ENCODE measurements at places on chromosomes 1 and 21.

- DNase-seq: no peak
Measured at GRCh38 chr1:212504171-212504803, 71.6 kb downstream of the NENF start.

GRCh38 chr1:1669468-1670440, 10.9 kb upstream of the CDK11B start:
- no peak for DNase-seq

- no peak for DNase-seq
Measured at GRCh38 chr1:180456191-180456590, 46.2 kb downstream of the ACBD6 start.

GRCh38 chr1:214946615-214947014, 135.9 kb upstream of the KCNK2 start:
- no peak for DNase-seq

GRCh38 chr1:110034040-110034450, 379 bp upstream of the STRIP1 start:
- no peak for DNase-seq

DNA sequence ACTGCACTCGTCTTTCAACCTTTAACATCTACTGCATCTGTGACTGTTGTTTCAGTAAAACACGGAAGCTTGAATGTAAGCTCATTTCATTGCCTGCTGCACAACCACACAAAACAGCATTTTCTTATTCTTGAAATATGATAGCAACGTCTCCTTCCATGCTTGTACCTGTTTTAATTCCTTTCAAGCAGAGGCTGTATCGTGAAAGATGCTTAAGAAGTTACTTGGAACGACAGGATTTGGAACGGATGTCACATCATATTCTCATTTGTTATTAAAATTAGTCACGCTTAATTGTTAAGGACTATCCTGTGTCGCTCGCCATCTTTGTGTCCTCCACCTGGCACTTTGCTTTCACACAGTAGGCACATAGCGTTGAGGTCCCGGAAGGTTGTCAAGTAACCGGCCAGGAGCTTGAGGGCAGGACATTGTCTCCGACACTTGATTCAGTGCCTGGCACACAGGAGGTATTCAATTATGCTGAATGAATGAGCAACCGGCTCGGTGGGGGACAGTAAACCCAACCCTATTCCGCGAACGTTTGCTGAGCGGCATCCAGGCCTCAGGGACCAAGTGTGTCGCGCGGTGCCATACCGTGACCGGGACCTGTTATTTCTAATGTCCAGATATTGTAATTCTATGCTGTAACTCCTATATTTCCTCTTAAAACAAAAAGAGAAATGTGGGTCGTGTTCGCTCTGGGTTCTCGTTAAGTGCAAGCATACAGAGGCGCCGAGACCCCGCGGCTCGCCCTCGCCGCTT, 499 bp upstream of the SH3GLB1 start:
- peak; percentile 45 for DNase-seq

GRCh38 chr1:77036560-77036959, 169.3 kb downstream of the ST6GALNAC5 start:
- no peak for DNase-seq

DNA sequence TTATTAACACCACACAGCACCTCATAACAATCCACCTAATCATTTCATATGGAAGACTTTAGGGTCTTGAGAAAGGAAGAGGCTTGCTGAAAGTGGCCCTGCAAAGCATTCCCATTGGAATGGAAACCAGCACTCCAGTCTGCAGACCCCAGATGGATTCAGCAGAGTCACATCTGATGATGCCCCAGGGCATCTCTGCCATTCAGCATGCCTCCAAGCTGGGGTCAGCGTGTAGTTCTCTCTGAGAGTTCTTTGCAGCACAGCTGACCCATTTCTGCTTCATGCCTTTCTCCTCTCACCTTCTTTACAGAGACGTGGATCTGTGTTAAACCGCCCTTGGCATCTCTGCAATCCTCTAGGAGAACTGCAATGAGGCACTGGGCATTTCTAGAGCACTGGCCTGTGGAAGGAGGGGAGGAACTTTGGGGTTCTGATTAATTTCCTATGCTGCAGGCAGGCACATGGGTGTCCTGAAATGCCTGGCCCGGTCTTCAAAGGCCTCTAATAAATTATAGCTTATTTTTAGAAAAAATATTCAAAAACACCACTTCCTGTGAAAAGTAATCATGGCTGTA, 2.6 kb upstream of the LUZP1 start:
- no peak for DNase-seq

DNA sequence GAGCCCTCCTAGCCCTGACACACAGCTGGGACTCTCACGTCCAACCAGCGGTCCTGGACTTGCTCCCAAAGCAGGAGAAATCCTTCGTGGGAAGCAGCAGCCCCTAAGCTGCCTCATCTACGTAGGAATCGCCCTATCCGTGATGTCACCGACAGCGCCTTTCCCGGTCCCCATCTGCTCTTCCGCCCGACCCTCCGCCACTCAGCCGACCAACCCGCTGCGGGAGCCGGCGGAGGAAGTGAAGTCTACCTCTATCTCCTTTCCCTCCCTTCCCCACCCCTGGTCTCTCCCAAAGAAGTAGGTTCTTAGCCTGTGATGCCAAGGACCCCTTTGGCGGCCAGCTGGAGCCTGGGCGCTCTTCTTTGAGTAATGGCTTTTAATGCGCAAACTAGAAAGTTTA, 272.1 kb downstream of the FAM72C start:
- DNase-seq: no peak

DNA sequence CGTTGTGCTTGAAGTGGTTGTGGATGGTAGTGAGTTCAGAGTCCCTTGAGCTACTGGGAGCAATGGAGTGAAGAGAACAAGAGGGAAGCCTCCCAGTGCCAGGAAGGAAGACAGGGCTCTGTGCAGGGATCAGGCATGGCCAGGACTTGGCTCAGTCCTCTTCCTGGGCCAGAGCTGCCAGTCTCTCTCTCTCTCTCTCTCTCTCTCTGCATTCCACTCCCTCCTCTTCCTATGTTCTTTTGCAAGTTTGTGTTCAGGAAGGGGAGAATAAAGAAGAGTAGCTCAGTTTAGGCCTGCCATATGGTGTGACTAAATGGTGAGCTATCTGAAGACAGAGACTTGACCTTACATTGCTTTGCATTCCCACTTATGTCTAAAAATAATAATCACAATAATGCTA, 20.5 kb upstream of the RPTN start:
- DNase-seq: no peak

DNA sequence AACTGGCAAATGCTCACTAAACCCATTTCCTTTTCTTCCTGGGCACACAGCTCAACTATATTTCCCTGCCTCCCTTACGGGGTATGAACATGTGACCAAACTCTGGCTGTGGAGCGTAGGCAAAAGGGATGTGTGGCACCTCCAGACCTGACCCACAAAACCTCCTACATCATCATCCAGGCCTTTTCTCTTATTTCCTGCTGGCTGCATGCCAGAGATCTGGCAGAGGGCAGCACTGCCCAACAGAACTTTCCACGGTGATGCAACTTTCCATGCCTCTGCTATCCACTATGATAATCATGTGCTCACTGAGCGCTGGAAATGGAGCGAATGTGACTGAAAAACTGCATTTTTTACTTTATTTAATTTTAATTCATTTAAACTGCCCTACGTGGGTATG, 99.6 kb upstream of the CACNA1E start:
- no peak for DNase-seq

- DNase-seq: no peak
Measured at GRCh38 chr1:2126331-2127186, 68.0 kb downstream of the FAAP20 start.

GRCh38 chr1:10601342-10602070, 126.8 kb downstream of the PEX14 start:
- DNase-seq: no peak

DNA sequence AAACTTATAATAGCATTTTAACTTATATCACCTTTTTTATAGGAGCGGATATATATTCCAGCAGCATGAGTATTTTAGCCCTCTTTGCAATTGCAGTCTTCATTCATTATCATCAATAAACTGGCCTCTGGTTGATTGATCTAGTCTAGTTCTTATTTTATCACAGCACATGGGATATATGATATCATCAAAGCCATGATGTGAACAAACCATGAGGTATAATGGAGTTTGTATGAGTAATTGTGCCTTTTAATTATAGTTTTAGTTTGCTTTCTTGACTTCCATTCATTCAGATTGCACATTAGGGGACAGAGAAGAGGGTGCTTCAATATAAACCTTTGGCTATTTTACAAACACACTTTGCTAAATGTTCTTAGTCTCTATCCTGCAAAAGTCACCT, 3.5 kb upstream of the UBR4 start:
- DNase-seq: no peak

DNA sequence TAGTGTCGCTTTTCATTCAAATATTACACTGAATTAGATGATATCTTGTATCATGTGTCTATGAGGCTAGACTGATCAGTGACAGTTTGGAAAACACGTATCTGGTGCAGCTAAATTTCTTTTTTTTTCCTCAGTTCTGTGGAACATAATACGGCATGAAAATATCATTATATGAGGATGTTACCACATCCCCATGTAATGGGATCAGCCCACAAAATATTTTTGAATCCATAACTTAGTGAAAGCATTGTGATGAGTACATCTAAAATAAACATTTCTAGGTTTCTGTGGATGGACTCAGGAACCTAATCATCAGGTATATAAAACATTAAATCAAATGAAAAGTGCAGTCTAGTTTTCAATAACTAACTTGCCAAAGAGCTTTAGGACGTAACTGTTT, 356.3 kb downstream of the USP25 start:
- DNase-seq: no peak

- no peak for DNase-seq
Measured at GRCh38 chr1:100364697-100365096, 12.4 kb downstream of the CDC14A start.

GRCh38 chr1:224411766-224412165, 22.8 kb downstream of the WDR26 start:
- DNase-seq: no peak

DNA sequence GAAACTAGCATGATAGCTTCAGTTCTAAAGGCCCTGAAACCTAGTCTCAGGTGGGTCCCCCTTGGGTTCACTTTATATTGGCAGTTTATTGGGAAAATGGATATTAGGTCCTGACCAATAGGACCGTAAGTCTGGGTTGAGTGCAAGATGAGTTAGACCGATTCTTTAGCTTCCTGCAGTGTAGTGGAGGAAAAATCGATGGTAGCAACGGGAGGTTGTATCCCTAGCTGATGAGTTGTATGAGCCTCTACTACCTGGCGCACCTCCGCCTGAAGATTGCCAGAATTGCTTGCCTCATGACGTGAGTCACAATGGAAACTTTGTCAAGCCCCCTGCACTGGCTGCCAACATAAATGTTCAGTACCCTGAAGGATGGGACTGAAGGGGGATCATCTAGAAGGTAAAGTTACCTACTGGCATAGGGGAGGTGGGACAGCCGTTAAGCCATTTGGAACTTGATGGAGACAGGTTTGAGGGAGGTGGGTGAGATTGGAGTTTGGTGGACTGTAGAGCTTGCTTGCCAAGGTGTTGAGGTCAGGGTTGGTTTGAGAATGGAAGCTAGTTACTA, 3.9 kb downstream of the RCC1 start:
- no peak for DNase-seq

DNA sequence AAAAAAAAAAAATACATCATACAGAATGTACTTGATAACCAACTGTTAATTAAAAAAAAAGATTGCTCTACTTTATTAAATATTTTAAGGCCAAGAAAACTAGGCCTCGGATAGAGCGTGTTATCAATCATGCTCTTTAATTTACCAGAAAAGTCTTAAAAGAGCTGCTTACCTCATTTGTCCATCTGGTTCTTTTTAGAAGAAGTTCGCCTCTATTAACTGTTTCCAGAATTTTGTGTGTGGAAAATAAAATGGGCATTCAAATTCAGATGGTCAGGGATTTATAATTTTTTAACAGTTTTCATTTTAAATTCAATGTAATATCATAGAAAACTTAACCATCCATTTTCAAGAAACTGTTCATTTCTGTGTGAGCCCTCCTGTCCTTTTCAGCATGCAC, 53.8 kb downstream of the KCNK1 start:
- no peak for DNase-seq

DNA sequence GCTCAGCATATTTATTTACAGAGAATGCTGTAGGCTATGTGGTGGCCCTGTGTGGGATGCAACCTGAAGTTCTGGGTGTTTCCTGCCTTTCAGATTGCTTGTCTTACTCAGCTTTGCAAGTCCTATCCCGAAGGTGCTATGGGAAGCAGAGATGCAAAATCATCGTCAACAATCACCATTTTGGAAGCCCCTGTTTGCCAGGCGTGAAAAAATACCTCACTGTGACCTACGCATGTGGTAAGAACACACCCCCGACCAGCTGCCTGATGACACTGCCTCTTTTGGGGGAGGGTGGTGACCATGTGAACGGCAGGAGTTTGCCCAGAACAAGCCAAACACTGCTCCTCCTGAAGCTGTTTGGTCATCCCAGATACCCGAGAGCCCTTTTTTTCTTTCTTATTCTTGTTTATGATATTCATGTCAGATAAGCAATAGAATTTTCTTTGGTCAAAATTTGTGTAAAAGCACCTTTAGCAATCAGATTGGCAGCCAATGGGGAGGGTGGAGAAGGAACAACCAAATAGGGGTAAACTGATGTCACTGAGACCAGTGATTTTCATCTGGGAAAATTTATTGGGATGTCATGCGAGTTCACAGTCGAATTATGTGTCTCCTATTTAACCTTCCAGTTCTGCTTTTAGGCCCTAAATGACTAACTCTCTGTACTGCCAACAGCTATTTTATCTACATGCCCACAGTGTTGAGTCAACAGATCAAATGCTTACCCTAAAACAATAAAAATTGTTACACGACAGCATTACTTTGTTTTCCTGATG, 82.6 kb downstream of the EVA1C start:
- DNase-seq: no peak

- DNase-seq: no peak
Measured at GRCh38 chr1:24966121-24966723, 36.1 kb upstream of the RUNX3 start.

DNA sequence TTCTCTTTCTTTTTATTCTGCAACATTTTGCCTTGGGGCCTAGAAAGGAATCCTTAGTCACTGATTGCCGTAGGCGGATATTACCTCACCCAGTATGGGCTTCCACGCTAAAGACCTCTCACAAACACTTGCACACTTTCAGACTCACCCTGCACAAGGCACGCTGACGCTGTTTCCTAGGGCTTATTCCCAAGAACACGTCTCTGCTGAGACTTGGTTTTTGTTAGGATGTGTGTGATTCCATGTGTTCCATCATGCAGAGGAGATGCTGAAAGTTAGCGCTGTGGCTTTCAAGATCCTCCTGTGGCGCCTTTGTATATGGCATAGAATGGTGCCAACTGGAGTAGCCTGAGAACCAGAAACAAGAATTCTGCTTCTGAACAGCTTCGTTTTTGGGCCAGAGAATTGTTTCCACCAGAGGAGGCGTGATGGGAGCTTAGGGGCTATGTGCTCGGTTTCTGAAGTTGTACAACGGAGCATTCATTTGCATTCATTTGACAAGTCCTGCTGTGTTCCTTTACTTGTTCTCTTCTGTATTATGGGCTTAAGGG, 297.0 kb downstream of the DISC1 start:
- DNase-seq: no peak

- DNase-seq: no peak
Measured at GRCh38 chr1:96962751-96963211, 241.2 kb downstream of the PTBP2 start.

DNA sequence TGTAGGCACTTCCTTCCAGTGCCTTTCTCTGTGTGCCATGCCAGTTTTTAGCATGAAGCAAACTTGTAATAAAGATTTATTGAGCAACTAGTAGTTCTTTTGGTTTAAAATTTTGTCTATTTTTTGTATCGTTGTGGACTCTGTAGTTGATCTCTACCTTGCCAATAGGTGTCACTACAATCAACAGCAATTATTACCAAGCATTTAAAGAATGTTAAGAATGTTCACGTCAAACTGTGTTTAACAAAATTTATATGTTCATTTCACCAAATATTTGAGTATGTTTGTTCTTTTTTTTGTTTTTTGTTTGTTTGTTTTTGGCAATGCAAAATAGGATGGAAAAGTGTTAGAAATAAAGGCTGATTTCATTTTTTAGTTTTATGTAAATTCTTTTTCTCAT, 208.1 kb downstream of the PATJ start:
- no peak for DNase-seq
